Hypothalamus (tissue), 51 donors: ENCODE measurements at places on chromosomes 2 and 18.

DNA sequence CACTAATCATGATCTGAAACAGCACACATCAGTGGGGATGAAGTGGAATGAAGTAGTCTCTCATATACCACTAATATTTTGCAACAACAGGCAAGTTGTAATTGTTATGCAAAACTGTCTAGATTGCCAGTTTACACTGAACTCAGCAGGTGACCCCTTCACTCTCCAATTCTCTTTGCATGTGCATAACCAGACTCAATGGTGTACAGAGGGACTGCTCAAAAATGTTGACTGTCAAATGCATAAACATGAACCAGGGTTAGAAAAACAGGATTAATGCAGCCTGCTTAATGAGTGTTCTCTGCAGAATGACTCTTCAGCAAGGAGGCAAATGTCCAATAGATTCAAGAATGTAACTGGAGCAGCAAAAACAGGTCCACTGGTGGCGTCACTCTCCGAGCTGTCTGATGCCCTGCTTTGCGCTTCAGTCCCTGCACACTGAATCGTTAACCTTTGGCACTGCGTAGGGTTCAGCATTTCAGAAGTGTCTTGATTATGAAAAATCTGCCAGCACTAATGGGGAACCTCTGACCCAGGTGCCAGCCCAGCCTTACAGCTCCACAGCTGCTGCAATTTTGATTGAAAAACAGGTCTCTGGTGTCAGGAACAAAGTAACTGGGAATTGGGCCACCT, 209.3 kb downstream of the TDRD15 start:
- DNase-seq, result no peak

DNA sequence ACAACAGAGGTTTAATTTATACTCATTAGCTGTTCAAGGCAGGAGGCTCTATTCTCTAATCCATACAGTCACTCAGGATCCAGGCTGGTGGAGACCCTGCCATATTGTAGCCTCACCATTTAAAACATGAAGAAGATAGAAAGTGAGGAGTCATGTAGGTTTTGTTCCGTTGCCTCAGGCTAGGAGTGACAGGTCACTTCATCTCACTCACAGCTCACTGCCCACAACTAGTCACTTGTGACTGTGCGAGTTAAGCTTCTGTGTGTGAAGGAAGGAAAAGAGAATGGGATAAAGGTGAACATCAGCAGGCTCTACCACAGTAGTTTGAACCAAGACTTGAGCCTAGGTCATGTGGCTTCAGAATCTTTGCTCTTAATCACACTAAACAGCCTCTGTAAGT, 9.0 kb upstream of the IGFBP2 start:
- DNase-seq, result no peak

DNA sequence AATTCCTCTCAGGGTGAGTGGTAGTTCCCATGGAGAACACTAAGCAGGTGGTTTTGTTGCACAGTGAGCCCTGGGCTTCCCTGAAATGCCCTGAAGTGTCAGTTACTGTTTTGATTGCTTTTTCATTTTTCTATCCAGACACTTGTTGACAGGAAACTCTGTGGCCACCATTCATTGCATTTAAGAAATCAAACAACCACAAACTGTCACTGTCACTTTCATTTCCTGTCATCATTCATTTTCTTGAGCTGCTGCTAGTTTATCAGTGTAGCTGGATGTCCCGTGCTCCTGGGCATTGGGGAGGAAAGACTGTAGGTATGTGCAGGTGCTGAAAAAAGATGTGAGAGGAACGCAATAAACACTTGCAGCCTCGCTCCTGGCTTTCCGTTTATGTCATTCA, 891.6 kb upstream of the ZEB2 start:
- no peak for DNase-seq

DNA sequence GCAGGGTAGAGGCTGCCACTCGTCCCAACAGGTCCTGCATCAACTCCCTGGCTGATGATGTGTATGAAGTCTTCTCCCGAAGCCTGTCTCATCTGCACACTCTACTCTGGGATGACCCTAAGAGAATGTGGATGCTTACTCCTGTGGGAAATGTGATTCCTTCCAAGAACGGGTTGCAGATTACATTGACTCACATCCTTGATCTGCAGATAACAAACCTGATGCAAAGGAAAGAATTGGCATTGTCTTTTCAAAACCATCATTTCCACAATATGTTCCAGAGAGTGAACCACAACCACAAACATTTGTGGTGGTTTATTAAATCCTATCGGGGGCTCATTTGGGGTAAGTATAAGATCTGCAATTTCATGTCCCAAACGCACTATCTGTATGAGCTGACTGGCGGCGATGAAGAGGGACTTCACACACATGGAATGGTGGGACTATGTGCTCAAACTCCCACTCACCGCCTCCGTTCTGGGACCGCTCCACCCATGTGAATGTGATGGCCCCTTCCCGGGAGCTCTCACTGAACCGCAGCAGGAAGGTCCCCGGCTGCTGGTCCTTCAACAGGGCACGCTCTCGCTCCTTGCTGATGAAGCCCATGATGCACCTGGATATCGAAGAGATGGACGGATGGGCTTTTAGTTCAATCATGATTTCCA, 35.5 kb downstream of the STAT1 start:
- DNase-seq, result no peak

- DNase-seq, result no peak
These were observed 35.0 kb upstream of the AGAP1 start for GRCh38 chr2:235458839-235459273.

- DNase-seq, result no peak
These were observed 48.0 kb downstream of the GBX2 start for GRCh38 chr2:236120141-236120601.

DNA sequence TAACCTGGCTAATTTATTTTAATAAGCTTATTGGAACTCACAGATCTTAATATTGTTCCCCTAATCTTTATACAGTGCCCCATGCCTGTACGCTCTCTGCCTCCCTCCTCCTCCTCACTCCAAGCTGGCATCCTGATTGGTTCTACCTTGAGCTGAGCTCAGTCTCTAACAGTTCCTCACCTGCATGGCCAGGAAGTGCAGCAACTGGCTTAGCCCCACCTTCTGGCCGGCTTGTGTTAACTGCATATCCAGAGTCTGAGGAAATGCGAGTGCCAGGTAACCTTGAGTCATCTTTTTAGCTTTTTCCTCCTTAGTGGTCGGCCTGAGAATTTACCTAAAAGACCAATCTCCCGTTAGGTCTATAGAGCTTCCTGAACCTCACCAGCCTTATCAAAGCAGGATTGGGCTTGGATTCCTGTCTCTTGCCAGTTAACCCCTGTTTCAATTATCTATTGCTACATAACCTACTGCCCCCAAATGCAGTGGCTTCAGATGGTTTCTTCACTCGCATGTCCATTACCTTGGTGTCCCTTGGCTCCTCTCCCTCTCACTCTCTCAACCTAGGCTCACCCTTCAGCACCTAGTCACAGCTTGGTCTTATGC, 89.5 kb upstream of the STK39 start:
- no peak for DNase-seq

- no peak for DNase-seq
These were observed 30.7 kb upstream of the STEAP3 start for GRCh38 chr2:119192893-119193292.

GRCh38 chr2:160310118-160310828, 110.2 kb upstream of the ITGB6 start:
- no peak for DNase-seq

GRCh38 chr18:36772241-36772723, 56.5 kb downstream of the TPGS2 start:
- no peak for DNase-seq

DNA sequence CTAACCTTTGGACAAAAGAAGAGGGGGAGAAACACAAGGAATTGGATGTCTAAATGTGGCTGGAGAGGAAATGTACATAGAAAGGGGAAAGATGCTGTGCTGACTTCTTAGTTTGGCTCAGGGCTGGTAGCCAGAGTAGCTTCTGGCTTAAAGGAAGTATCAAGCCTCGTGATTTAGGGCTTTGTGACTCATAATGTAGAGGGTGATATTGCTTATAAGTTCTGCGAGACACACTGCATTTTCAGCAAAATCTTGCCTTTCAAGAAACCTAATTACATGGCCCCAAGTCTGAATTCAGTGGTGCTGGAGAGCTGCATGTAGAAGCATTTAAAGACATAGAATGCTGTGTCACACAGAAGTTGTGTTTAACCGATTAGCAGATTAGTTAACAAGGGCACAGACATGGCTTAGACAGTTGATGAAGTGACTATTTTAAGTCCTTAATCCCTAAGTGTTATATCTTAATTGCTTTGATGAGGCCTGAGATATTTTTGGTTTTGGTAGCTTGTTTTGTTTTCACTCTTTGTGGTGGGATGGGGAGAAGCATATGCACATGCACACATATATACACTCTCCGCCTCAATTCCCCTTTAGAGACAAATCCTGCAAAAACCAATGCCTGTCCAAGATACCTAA, 66.4 kb downstream of the EPAS1 start:
- DNase-seq, result no peak

DNA sequence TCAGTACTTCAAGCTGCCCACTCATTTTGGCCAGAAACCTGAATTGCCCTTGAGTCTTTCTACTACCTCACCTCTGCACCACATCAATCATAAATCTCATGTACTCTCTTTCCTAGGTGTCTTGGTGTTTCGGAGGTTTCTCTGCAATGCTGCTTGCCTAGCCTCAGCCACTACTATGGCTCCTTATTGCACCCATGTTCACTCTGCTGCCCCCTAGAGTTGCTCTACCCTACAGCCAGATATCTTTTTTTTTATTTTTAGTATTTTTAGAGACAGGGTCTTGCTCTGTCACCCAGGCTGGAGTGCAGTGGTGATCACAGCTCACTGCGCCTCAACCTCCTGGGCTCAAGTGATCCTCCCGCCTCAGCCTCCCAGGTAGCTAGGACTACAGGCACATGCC, 413.0 kb downstream of the PTPRM start:
- DNase-seq, result no peak

DNA sequence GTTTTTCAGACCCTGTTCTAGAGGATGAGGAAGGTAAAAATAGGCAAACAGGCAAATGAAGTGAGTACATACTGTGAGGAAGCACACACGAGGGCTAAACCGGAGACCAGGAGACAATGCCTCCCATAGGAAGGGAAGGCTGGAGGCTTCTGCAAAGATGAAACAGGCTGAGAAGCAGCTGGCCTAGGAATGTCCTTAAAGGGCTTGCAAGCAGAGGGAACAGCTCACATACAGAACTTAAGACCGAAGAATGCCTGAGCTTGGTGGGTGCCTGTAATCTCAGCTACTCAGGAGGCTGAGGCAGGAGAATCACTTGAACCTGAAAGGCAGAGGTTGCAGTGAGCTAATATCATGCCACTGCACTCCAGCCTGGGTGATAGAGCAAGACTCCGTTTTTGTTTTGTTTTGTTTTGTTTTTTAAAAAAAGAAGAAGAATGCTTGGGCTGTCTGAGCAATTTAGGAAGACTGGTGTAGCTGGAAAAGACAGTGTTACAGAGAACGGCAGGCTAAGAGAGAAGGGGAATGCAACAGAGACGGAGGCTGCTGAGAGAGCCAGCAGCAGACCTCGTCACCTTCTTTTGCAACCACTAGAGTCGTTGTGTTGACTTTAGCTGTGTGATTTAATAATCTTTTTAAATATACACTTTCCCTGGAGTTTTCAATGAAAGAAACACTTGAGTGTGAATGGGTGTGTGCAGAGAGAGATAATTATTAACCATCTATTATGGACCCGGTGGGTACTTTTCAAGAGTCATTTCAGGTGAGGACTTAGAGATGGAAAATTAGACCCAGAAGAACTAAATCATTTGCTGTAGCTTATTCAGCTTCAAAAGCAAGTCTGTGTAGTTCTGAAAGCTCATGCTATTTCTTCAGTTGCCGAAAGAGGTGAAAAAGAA, 232.8 kb downstream of the GALR1 start:
- no peak for DNase-seq
